Suppressor macrophage (primary cell): ENCODE measurements at places on chromosomes 2 and 18.

DNA sequence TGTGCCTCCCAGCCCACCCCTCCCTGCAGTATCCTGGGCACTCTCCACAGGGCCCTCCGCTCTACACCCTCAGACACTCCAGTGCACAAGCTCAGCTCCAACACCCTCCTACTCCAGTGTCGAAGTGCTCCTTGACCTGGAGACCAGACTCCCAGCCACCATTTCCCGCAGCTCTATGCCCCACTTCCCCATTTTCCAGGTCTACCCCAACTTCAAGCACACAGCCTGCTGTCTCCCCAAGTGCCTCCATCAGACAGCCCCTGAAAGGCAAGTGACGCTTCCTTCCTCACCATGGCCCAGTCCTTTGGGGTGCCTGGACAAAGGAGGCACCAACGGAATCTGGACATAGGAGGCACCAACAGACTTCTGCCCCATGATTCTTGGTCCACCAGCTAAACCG, 7.2 kb downstream of the PASK start:
- no peak for DNase-seq

DNA sequence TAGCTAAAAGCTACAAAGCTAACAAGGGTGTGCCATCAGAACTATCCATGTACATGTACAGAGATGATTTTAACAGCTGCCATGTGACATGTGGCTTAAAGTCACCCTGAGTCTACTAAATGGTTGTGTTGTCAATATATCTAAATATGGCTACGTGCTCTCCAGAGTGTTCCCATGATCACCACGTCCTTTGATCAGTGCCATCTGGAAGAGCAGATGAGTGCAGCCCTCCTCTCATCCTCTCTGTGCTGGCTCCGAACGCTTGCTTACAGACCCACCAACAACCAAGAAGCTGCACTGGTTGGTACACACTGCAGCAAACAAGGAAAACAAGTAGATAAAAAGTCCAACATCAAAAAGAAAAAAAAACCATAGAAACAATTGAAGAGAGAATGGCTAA, 88.6 kb upstream of the NARS1 start:
- no peak for DNase-seq

GRCh38 chr2:144128130-144128746, 391.7 kb downstream of the ZEB2 start:
- DNase-seq: no peak

DNA sequence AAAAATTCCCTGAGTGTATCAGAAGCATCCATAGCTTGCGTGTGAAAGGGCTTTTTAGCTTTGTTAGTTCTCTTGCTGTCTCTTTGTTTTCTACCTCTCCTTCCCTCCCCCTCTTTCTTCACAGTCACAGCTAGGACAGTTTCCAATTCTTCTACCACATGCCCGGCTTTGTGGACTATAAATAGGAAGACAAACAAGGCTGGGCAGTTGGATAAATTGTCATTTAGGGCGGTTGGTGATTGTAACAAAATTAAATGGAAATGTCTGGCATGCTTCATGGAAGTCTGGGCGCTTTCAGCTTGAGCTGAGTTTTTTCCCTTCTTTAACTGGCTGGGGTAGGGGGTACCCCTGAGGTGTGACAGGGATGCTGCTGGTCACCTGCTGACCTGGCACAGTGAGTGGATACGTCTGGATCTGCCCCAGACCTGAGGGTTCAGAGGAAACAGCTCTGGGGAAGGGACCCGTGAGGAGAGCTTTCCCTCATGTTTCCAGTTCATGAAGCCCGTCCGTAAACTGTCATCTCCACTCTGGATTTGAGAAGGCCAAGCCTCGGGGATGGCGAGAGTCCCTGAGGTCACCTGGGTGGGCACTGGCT, 29.0 kb upstream of the GIGYF2 start:
- no peak for DNase-seq

GRCh38 chr2:234588054-234588430, 91.2 kb upstream of the ARL4C start:
- no peak for DNase-seq

DNA sequence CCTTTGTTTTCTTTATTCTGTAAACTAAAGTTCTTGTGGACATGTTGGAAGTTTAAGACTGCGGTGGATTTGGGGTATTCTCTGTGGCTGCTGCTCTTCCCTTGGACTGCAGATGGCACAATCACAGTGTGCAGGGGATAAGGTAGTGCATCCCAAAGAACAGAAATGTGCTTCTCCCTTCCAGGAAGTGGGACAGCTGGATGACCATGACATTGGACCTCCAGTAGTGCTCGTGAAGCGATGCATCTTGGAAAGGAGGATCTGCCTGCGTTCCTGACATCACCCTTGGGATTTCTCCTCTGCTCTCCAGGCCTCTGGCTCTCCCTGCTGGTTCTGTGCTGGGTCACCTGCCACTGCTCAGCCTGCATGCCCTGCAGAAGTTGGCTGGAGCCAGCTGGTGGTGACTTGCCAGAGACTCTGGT, 109.9 kb downstream of the SLC4A3 start:
- DNase-seq: no peak

DNA sequence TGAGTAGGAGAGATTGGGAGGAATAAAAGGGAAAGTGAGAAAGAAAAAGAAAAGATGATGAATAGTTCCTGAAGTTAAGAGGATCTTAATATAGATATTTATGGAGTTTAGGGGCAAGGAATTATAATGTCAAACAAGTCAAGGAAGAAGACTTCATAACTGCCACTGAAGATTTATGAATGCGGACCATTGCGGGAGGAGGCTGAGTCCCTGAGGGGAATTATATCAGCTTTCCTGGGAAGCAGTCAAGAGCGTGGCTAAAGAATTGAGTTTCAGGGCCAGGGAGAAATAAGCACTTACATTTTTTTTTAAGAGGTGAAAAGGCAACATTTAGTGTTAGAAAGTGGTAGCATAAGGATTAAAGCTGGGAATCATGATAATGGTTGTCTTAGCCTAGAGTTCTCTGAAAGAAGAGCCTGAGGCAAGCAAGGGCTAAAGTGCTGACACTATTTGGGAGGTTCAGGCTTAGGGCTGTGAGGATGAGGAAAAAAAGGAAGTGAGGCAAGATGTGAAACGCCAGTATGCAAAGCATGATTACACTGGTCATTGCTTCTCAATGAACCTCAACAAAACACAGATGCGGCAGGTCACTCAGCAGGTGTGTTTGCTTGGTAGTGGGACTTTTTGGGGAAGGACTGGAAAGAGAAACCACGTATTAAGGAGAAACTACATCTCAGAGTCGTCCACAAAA, 217.1 kb downstream of the SLC4A3 start:
- no peak for DNase-seq

DNA sequence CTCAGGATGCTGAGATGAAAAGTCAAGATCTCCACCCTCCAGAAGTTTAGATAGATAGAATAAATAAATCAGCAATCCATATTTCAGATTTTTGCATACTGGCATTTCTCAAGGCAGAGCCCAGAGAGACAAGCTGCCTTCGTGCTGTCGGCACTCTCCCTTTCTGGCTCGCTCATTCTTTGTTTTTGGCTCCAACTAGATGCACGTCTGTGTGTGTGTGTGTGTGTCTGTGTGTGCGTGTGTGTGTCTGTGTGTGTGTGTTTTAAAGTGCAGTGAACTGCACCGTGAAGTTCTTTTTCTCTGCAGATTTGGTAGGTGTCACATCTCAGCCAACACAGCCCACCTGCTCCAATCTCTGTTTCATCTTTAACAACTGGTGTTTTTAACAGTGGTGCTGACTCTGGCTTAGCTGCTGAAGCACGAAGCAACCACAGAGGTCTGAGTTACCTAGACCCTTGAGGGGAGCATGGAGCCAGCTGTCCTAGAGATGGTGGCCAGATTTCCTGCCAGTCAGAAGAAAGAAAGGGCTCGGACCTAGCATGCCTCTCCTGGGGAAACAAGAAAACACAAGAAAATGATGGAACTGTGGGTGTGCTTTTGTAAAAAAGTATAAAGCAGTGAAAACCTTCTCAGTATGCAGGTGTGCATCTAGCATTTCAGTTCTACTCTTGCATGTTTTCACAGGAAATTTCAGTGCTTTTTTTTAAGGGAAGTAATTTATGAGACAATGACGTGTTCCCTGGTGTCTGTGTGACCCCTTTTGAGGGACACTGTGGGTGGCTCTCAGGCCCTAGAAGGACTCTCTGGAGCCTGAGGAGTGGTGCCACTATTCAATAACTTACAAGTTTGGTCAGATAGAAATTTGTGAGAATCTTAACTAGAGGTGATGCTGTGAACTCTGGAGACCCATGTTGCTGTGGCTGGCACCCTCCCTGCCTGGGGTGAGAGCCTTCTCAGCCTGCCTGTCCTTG, 364.3 kb downstream of the RNF144A start:
- no peak for DNase-seq

DNA sequence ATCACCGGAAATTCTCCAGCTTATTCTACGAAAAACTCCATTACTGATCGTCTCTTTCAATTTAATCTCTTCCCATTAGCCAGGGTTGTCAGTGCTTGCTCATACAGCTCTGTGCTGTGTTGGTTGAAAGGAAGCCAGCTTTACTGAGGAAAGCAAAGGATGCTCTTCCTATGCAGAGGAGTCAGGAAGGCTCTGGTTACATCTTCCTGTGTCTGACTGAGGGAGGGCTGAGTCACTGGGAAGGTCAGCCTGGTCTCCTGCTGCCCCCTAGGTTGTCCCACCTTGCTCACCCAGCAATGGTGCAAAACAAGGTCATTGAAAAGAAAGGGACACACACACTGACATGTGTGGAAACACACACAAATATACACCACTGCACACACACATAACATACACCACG, 975.6 kb downstream of the DCDC2C start:
- no peak for DNase-seq

DNA sequence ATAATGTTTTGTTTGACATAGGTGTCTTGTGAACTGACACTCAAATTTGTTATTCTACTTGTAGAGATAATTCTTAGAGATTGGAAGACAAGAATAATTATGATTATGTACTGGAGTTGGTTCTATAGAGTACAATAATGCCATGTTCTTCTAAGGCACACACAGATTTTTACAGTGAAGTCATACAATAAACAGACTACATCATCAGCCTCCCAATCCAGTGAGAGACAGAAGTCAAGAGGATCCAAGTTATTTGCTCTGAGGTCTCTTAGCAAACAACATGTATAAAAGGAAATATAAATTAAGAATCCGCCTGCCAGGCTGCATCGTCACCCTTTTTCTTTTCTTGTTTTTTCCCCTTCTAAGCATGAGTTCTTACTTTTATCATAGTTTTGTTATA, 613.5 kb upstream of the SETBP1 start:
- no peak for DNase-seq

DNA sequence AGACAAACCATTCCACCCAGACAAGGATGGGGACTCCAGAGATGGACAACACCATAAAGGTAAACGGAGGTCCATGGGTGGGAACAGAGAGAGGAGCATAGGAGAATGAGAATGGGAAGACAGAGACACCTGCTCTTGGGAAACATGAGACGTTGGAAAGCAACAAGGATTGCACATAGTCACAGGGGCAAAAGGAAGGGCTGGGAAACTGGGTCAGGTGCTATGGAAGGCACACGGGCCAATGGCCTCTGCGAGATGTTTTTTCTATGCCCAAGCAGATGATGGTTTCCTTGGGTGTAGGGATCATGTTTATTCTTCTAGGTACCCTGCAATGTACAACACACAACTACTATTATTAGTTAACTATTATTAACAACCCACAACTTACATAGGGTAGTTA, 143.6 kb upstream of the AGAP1 start:
- no peak for DNase-seq

GRCh38 chr2:228599781-228600180, 418.3 kb upstream of the SPHKAP start:
- DNase-seq: no peak

DNA sequence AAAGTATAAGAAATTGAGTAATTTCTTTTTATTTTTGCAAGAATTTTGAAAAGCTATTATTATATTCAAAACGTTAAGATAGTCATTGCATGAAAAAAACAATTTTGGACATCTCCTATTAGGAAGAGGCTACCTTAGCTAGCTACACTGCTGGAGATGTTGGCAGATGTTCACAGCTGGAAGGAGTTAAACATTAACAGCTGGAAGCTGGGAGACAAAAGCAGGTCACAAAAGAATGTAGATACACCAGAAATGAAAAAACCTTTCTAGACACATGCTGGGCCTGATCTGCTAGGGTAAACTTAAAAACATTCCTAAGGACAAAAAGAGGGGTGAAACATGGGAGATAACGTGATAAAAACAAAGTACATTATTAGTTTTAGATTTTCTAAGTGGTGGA, 84.4 kb downstream of the SESTD1 start:
- no peak for DNase-seq

GRCh38 chr2:60213865-60214625, 339.4 kb downstream of the BCL11A start:
- peak; percentile 75 for DNase-seq
